Fibroblast of mammary gland (primary cell): ENCODE measurements at places on chromosomes 6 and 20.

DNA sequence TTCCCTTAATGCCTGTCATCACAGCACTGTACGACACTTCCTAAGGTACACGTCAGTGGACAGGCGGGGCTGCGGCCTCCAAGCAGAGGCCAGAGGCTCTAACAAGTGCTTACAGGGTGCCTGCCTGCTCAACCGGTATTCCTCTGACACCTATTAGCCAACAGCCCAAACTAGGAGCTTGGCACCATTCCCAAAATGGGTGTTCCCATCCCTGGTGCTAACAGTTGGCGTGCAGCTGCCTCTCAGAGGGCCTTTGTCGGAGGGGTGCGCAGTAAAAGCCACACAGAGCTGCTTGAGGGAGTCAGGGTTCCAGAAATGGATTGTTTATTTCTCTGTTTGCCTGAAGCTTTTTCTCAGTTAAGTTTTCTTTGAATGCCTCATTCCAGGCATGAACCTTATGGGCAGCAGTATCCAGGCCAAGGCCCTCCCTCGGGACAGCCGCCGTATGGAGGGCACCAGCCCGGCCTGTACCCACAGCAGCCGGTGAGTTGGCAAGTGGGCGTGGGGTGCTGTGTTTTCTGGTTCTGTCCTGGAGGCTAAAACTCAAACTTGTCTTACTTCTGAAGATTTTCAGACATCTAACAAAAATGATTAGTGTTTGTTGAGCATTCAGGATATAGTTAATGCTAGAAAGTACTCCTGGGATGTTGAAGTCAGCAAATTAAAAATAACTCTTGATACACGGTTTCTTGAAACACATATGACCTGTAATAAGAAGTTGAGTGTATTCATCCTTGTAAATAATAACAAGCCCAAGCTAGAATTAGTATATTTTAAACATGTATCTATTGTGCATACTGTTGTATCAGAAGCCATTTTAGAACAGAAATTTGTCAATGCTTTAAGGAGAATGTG, 124.7 kb downstream of the TMEM242 start:
- DNase-seq, result no peak

- DNase-seq, result peak; percentile 63
Observed at GRCh38 chr6:30782425-30783014, 38.2 kb upstream of the IER3 start.

GRCh38 chr20:58577871-58578598, 62.8 kb upstream of the APCDD1L start:
- no peak for DNase-seq

- no peak for DNase-seq
Observed at GRCh38 chr6:52426667-52427066, 6.5 kb downstream of the EFHC1 start.

GRCh38 chr6:75409928-75410327, 83.7 kb downstream of the FILIP1 start:
- peak; percentile 47 for DNase-seq

- no peak for DNase-seq
Observed at GRCh38 chr6:49607391-49607982, 29.2 kb downstream of the RHAG start.

GRCh38 chr20:58228484-58229197, at the start of gene ANKRD60:
TSS of gene ANKRD60 (minus strand) at chr20:58228653. CDS start at chr20:58228653, 0 bp downstream.
- peak; percentile 67 for DNase-seq

DNA sequence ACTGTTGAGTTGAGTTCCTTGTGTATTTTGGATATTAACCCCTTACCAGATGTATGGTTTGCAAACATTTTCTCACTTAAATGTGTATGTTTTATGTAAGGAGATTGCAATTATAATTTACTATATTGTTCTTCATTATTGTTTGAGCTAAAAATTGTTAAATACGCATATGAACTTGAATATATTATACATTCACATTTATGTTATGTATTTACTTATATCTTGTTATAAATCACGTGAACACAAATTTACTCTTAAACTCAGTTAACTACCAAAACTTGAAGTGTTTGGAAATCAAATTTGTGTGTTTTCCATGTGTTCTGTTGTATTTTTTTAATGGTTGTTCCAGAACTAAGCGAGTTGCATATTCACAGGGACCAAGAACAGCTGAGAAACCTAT, 18.3 kb downstream of the CDC40 start:
- DNase-seq, result no peak

- no peak for DNase-seq
Observed at GRCh38 chr6:14222956-14223355, 105.4 kb downstream of the CD83 start.

DNA sequence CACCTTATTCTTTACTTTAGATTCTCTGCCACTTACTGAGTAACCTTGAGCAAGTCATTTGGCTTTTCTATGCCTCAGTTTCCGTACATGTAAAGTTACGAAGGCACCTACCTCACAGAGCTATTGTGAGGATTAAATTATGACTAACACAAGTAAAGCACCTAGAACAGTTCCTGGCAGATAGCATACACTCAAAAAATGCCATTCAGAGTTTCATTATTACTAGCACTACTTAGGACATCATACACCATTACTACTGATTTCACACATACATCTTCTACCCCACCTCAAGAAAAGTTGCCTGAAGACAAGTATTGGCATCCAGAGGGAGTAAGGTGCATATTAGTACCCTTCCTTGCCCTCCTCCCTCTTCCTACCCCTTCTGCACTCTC, 107.8 kb downstream of the OGFRL1 start:
- no peak for DNase-seq

GRCh38 chr20:52738081-52738480, 234.1 kb upstream of the TSHZ2 start:
- no peak for DNase-seq

DNA sequence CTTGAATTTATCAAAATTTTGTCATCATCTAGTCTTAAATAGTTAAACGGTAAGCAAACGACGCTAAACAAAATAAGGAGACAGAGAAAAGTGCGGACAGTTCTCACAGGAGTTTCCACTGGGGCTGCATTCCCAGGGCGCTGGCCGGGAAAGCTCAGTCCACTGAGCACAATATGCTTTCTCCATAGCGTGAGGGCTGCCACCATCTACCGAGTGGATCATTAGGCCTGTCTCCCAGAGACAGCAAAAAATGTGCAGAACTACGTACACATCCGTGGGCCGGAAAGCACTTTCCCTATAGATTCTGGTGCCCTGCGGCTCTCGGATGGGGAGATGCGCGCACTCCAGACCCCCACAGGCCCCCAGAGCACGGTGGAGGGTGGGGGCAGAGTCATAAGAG, 84.9 kb downstream of the THBS2 start:
- DNase-seq, result no peak

GRCh38 chr20:10079964-10080363, 45.2 kb downstream of the ANKEF1 start:
- DNase-seq, result peak; percentile 91

GRCh38 chr20:58310291-58310782, 822 bp downstream of the RAB22A start:
- peak; percentile 51 for DNase-seq

GRCh38 chr20:3854462-3854871, 7.8 kb downstream of the MAVS start:
- no peak for DNase-seq

GRCh38 chr20:43825581-43825980, 89.1 kb upstream of the TOX2 start:
- DNase-seq, result no peak

DNA sequence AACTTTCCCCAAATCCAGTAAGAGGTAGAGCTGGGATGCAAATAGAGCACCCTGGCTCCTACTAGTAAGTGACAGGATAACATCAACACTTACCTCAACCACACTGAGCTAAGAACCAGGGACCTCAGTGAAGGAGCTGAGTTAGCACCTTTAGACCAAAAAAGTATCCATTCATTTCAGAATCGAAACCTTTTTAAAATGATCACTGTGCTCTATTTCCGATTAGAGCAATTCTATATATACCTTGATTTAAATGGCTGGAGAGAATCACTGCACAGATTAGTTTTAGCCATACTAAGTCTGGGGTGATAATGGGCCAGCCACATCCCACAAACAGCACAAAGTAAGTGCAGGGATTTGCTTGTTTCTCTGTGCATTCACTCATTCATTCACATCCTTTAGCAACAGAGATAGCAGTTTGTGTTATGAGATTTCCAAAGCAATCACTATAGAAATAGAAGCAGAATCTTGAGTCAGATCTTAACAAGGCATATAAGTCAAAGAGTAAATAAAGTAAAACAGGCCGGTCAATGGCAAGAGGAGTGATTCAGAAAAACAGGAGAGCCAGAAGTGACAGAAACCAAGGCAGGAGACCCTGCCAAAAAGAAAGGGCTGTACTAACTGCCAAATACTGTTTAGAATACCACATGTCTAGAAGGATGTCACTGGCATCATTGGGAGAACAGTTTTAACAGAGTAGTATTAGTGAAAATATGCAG, 136.3 kb downstream of the KIF13A start:
- DNase-seq, result peak; percentile 18

GRCh38 chr6:39422238-39422637, 99.7 kb upstream of the KCNK16 start:
- no peak for DNase-seq

- no peak for DNase-seq
Observed at GRCh38 chr20:22383156-22383555, 201.2 kb downstream of the FOXA2 start.

DNA sequence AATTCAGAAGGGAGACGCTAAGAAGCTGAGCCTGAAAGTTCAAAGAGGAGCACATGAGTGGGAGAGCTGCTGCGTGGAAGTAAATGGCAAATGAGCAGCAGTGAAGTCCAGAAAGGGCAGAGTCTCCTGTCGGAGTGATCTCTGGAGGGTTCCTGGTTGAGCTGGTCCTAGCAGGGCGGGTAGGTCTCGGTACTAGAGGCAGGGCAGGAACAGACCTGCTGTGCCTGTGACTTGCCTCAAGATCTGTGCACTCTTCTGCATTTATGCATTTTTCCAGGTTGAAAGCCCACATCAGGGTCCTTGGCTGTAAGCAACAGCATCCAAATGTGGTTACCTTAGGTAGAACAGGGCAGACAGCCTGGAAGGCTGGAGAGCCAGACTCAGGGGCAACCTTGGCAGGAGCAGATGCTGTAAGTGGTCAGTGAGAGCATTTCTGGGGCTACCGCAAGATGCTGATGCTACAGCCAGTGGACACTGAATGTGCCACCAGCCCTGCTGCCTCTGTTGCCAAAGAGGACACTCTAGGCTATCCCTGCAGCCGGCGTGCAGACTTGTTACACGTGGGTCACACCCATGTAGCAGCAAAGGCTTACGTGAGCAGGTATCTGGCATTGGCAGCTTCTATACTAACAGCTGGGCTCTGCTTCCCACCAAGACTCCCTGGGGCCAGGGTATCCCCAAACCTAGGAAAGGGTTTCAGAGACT, 8.4 kb downstream of the DUSP22 start:
- no peak for DNase-seq

GRCh38 chr6:144435602-144436426, 150.7 kb downstream of the UTRN start:
- DNase-seq, result no peak

GRCh38 chr20:49891476-49892110, 23.7 kb downstream of the SPATA2 start:
- no peak for DNase-seq

GRCh38 chr6:163897030-163897429, 482.5 kb downstream of the QKI start:
- peak; percentile 82 for DNase-seq

- DNase-seq, result peak; percentile 13
Observed at GRCh38 chr6:56624046-56624727, 18.5 kb downstream of the DST start.
